ENCODE measurements at places on chromosomes 5 and 9.

- DNase-seq, result no peak
Observed at GRCh38 chr9:4725706-4726442, 15.1 kb downstream of the AK3 start.

GRCh38 chr5:98796197-98796972 is 22.9 kb downstream of the RGMB start:
- no peak for DNase-seq

- DNase-seq, result no peak
Observed at GRCh38 chr9:90142580-90142979, 500.0 kb downstream of the DIRAS2 start.

DNA sequence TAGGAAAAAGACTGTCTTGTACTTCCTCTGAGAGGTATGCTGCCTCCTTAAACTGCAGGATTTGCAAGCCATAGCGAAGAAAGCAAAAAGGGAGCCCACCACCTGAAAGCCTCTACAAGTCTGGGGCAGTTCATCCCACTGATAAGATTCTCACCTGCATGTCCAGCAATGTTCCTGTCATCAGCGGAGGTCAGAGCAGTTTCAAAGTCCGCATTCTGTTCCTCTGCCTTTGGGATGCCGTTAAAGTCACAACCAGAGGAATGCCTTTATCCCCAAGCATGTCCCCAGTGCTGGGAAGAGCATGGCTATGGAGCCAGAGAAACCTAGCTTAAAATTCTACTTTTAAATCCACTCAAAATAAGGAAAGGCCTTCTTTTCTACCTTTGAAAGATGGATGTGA is 220.5 kb downstream of the GLIS3 start:
- no peak for DNase-seq

DNA sequence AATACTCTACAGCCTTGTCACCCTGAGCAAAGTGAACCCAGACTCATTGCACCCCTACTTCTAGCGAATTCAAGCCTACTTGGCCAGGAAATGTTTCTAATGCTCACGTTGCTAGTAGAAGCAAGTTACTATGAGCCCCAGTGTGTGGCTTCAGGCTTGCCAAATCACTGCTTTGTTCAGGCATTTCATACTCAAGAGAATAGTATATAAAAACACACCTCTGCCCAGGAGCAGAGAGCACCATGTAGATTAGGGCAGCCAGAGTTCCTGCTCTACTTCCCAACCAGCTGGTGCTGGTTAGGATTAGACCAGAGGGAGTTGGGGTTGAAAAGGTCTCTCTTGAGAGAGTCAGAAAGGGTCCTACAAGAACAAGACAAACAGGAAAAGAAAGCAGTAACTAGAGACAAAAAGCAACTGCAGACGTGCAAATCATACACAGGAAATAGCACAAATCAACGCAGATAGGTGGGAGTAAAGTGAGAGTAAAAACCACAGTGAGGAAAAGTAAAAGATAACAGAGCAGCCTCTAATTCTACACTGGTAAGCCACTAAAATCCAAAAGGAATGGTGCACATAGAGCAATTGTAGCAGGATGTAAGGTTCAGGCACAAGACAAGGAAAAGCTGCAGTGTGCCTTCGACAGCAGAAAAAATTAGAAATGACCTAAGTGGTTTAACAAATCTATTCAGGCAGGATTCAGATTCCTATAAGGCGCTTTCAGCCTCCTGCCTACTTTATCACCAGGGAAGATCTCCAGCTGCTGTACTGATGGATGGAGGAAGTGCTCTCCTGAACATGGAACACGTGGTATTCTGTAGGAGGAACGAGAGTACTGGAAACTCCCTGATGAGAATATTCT is 49.6 kb upstream of the KIF2A start:
- DNase-seq, result no peak

GRCh38 chr5:893711-894110 is 1.0 kb downstream of the TRIP13 start:
- DNase-seq, result no peak

DNA sequence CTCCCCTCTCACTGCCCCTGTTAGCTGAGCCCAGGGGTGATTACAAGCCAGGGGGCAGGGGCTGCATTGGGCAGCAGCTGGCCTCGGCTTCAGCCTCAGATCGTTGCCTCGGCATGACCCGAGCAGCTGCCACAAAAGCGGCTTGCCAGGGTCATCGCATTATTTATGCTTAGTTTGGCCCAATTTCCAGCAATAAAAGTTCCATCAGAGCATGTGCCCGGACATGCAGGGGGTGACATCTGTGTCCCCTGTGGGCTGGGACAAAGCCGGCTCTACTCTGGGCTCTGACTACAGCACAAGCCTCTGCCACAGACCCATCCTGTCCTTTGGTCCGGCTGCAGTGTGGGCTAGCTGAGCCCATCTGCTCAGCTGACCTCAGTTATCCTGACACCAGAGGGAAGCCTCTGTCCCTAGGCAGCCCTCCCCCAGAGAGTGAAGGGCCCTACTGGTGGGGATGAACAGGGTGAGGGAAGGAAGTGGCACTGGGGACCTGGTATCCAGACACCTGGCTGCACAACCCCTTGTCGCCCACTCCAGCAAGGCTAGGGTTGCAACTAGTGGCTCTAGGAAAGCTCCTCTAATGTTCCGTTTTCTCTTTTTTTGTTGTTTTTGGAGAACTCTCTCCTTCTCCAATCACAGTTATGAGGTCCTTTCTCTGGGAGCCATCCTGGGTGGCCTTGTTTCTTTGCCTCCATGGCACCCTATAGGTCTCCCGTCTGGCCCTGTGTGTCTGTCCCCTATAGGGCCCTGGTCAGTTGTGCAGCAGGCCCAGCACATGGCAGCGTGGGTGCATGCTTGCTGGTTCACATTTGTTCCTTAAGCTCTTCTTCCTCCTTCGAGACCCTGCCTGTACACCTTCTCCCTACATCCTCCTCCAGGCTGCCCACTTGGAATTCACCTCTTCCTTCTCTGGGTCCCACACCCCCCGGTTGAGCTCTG is 13.3 kb upstream of the GADD45G start:
- peak; percentile 34 for DNase-seq

DNA sequence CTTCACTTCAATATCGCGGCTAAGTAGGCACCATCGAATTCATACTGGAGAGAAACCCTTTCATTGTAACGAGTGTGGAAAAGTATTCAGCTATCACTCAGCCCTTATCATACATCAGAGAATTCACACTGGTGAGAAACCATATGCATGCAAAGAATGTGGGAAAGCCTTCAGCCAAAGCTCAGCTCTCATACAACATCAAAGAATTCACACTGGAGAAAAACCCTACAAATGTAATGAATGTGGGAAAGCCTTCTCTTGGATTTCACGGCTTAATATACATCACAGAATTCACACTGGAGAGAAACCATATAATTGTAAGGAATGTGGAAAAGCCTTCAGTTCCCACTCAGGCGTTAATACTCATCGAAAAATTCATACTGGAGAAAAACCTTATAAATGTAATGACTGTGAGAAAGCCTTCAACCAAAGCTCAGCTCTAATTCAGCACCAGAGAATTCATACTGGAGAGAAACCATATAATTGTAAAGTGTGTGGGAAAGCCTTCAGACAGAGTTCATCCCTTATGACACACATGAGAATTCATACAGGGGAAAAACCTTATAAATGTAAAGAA is 9.5 kb downstream of the ZNF879 start:
- DNase-seq, result no peak

- peak; percentile 50 for DNase-seq
Observed at GRCh38 chr9:79572608-79573411, 1.0 kb downstream of the TLE4 start.

All from ureter (tissue), 1 donor.